ENCODE measurements at places on chromosomes 5 and 9.
A peak's percentile ranks its signal among the peaks of the same experiment; 100 is the strongest.

- DNase-seq: no peak
Observed at GRCh38 chr9:94920420-94921091, 194.1 kb downstream of the AOPEP start.

DNA sequence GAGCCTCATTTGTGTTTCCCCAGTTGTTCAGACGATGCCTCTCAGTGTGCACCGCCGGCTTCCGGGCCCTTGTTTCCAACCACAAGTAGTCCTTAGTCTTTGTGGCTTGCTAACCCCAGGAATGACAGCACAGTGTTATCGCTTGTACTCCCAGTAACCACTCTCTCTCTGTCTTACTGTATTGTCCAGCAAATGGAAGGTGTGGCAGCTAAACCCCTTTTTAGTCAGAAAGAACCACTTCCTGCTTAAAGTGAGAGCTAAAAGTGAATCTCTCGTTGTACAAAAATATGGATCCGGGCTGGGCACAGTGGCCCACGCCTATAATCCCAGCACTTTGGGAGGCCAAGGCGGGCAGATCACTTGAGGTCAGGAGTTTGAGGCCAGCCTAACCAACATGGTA is 61.3 kb downstream of the ENC1 start:
- DNase-seq: no peak

DNA sequence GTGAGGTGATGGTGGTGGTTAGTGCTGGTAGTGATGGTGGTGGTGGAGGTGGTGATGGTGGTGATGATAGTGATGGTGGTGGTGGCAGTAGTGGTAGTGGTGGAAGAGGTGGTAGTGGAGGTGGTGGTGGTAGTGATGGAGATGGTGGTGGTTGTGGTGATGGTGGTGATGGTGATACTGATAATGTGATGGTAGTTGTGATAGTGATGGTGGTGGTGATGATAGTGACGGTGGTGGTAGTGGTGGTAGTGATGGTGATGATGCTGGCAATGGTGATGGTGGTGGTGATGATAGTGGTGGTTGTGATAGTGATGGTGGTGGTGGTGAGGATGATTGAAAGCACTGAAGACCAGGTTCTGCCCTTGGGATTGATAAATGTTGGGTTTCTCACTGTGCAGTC is 85.2 kb upstream of the SLC1A3 start:
- DNase-seq: no peak

GRCh38 chr5:109701252-109701651 is 11.5 kb downstream of the MAN2A1 start:
- no peak for DNase-seq

- no peak for DNase-seq
Observed at GRCh38 chr5:38899936-38900335, 54.1 kb downstream of the OSMR start.

DNA sequence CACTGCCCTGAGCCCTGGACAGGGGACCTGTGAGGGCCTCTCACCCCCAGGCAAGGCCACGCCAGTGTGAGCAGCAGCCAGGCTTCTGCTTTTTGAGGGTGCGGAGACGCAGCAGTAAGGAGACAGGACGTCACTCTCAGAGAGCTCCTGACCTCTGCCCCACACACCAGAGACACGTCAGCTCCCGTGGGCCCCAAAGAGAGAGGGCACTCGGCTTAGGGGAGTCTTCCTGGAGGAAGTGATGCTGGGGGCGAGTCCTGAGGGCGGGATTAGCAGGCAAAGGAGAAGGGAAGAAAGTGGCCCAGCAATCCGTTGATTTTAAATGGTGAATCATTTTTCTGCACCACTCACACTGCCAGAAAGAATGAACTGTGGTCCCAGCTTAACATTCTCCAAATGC is 24.0 kb upstream of the SLC9A3 start:
- DNase-seq: no peak

- DNase-seq: no peak
Observed at GRCh38 chr9:132167192-132167591, 5.3 kb downstream of the NTNG2 start.

DNA sequence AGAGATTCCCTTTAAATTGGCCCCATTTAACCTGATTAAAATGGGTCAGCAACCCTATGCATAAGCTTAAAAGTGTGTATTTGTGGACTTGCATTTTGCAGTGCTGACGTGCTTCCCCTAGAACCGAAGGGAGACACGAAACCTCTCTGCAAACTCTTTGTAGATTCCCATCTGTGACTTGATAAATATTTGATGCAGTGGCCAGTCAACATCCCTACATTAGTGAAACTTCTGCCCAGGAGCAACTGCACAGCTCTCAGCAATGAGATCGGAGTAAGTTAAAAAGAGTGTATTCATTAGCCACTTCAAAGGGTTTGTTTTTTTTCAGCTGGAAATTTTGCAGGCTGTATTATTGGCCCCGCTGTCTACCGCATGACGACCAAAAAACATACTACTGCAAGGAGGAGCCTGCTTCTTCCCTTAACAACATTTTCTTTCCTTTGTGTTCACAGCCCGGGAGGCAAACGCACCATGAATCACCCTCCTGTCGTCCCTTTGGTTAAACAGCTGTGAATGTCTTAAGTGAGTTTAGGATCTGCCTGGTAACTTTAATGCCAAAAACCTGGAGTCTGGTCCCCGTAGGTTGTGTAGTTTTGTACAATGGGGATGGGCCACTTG is 38.0 kb upstream of the TCERG1 start:
- DNase-seq: no peak

- DNase-seq: no peak
Observed at GRCh38 chr5:142549834-142550233, 136.1 kb downstream of the FGF1 start.

- DNase-seq: no peak
Observed at GRCh38 chr5:166354332-166354731, 1937.1 kb upstream of the WWC1 start.

- no peak for DNase-seq
Observed at GRCh38 chr5:33788922-33789566, 102.7 kb downstream of the ADAMTS12 start.

GRCh38 chr9:26744191-26744965 is 148.2 kb downstream of the CAAP1 start:
- DNase-seq: peak; percentile 7

GRCh38 chr9:82563094-82563493 is 499.8 kb downstream of the RASEF start:
- DNase-seq: no peak

DNA sequence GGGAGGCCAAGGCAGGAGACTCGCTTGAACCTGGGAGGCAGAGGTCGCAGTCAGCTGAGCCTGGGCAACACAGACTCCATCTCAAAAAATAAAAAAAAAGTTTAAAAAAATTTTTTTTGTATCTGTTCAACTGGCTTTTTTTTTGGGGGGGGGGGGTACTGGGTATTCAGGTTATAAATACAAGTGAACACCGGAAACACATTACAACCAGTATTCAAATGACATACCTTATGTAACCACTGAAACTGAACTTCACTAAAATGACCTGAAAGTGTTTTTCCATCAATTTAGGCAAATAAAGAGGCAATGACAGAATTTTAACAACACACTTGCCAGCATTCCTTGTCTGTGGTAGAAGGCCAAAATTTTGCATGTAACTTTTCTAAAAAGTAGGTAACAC is 33.5 kb downstream of the STRBP start:
- DNase-seq: no peak

GRCh38 chr9:117050007-117050406 is 362.9 kb downstream of the TRIM32 start:
- no peak for DNase-seq

DNA sequence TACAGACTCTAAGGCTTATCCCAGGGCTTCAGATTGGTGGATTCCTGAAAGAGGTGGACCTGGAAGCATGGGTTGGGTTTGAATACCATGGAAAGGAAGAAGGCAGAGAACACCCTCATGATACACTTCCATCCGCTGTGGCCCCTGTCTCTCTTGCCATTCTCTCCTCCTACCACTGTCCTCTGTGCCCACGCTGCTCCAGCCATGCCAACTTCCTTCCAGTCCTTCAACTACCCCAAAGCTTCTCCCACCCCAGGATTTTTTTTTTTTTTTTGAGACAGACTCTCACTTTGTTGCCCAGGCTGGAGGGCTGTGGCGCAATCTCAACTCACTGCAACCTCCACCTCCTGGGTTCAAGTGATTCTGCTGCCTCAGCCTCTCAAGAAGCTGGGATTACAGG is 1.7 kb upstream of the SPARC start:
- no peak for DNase-seq

GRCh38 chr9:128636556-128637530 is 19.8 kb downstream of the DYNC2I2 start:
- peak; percentile 62 for DNase-seq

GRCh38 chr9:128551657-128552152 is 682 bp upstream of the SPTAN1 start:
- DNase-seq: no peak

- no peak for DNase-seq
Observed at GRCh38 chr5:159713773-159714172, 202.5 kb upstream of the ADRA1B start.

GRCh38 chr9:90870621-90871326 is 69.2 kb downstream of the SYK start:
- DNase-seq: peak; percentile 77

DNA sequence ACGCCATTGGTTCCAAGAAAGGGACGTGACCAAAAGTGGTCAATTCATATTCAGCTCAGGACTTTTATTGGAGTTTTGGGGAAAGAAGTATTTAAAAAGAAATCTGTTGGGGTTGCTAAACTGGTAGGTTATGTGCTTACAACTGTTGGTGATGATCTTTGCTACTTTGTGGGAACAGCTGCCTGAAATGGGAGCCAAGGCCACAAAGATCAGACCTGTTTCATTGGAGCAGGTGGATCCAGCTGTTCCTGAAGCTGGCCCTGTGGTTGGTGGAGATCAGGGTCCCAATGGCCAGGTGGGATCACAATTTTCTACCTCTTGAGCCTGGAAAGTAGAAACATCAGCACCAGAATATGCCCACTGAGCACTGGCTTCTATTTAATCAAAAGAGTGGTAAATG is 144.5 kb downstream of the PSAT1 start:
- no peak for DNase-seq

DNA sequence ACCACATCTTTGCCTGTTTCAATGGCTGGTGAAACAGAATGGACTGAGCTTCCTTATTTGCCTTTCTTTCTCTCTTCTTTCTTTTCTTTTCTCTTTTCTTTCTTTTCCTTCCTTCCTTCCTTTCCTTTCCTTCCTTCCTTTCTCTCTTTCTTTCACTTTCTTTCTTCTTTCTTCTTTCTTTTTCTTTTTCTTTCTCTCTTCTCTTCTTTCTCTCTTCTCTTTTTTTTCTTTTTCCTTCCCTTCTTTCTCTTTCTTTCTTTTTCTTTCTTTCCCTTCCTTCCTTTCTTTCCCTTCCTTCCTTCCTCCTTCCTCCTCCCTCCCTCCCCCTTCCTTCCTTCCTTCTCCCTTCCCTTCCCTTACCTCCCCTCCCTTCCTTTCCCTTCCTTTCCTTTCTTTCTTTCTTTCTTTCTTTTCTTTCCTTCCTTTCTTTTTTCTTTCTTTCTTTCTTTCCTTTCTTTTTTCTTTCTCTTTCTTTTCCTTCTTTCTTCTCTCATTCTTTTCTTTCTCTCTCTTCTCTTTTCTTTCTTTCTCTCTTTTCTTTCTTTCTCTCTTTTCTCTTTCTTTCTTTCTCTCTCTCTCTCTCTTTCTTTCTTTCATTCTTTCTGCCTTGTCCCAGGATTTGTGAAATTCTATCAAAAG is 50.1 kb upstream of the MCTP1 start:
- DNase-seq: no peak

DNA sequence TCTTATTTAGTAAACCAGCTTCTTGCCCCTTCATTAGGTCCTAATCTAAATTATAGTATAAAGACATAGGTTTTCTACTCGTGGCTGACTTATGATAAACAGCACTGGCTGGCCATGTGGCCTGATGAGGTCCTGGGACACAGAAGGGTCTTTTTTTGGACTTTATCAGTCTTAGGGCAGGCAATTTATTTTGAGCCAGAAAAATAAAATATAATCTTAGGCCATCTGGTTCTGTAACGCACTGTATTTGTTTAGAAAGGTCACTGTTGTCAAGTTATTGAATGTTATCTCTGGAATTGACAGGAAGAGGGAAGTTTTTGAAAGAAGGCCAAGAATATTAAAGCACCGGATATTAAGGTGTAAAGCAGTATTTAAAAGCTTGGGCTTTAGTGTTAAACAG is 53.9 kb downstream of the RFX3 start:
- no peak for DNase-seq

DNA sequence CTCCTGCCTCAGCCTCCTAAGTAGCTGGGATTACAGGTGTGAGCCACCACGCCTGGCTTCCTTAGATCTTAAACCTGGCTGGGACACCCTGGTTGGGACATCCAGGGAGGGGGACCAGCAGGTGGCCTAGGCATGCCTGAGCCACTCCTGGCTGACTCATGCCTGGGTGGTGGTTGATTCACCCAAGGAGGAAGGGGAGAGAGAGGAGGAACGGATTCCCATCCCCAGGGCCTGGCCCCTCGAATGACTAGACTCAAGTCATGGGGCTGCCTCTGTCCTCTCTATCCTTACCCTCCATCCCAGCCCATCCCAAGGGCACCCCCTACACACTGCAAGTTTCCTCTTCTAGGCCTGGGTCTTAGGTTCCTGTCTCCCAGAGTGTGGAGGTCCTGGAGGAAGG is 12.7 kb downstream of the EEIG1 start:
- DNase-seq: no peak

- no peak for DNase-seq
Observed at GRCh38 chr5:102701748-102702147, 53.4 kb upstream of the PAM start.

DNA sequence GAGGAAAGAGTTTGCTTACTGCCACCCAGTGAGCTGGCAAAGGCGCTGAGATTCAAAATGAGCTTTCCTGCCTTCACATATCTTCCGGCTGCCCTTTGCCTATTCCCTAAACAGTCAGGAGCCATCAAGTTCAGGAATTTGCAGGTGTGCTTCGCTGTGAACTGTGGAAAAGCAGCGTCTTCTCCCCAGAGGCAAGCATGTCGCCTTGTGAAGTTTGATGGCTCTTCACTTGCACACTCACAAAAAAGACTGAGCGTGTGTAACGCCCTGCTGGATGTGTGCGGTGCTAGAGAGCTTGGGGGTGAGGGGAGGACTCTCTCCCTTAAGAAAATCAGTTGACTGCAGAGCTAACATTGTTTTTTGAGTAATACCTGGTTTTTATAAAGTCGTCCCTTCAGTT is 288.7 kb downstream of the DOCK8 start:
- no peak for DNase-seq
